ENCODE measurements at places on chromosomes 4 and X.

DNA sequence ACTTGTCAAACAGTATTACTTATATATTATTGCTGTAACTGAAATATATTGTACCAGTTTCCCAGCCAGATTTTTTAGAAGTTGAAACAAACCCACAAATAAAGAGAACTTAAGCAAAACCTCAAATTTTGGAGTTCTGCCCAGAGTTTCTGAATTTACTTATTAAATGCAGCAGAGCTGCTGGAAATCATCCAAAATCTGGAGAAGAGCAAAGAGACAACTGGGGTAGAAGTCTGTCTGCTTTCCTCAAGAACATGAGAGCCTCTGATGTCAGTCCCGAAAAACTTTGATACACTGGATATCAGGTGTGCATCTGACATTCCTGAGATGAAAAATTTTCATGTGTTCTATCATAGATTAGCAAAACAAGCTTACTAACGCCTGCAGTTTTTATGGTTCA is 325.9 kb downstream of the NR3C2 start:
- DNase-seq: no peak

- peak; percentile 5 for DNase-seq
Measured at GRCh38 chrX:40543661-40544328, 37.0 kb upstream of the ATP6AP2 start.

GRCh38 chr4:66855956-66856355 is 689.3 kb downstream of the CENPC start:
- DNase-seq: no peak

- DNase-seq: peak; percentile 46
Measured at GRCh38 chrX:11953615-11954014, 184.7 kb upstream of the FRMPD4 start.

- no peak for DNase-seq
Measured at GRCh38 chr4:105059337-105059736, 87.3 kb upstream of the TET2 start.

Data from RCC 7860 (cell line).